CD4-positive, alpha-beta T cell treated with Interleukin-10 for 1 hour (primary cell): ENCODE measurements at places on chromosomes 6 and 20.
A peak's percentile ranks its signal among the peaks of the same experiment; 100 is the strongest.

GRCh38 chr6:138498629-138499302, 528 bp downstream of the NHSL1 start:
- no peak for DNase-seq

DNA sequence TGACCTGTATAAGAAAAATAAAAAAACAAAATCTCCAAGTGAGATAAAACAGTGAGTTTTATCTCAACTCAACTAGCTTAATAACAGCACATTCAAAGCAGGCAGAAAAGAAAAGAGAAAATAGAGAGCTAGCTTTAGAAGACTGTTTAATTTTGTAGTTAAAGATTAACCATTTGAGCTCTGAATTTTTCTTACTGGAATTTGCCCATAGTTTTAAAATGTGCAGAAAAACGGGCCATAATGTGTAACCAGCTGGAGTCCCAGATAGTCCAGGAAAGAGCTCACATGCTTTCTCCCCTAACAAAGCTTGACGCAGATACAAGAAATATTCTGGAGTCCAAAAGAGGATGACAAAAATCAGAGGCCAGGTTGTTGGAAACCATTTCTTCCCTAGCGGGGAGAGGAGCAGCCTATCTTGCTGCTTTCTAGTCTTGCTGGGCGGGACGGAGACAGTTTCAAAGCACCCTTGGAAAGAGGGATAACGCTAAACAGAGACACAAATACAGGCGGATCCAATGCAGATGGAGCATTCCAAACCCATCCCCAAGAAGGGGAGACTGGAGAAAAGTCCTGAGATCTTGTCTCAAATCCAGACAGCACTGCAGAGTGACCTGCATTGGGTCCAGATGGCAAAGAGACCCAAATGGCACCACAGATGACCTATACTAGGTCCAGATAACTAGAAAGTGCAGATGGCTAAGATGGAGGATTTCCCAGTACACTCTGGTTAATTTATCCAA, 16.1 kb downstream of the TTK start:
- DNase-seq: no peak

- no peak for DNase-seq
Observed at GRCh38 chr20:47480705-47481104, 21.0 kb upstream of the NCOA3 start.

DNA sequence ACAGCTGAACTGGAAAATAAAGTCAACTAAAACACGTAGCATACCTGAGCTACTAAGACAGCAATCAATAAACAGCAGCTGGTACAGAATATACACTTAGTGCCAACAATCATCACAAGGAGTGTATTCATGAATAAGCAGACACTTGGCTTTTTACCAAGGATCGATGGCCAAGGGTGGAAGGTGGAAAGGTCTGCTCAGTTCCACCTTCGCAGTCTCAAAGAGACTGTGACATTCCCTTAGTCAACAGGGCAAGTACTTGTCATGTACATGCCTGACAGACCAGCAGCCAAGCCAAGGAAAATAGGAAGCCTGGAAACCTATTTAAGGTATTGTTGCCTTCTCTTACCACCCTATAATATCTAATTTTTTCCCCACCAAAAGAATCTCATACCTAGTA, 21.4 kb downstream of the HBS1L start:
- DNase-seq: no peak

GRCh38 chr20:23477223-23477622, 13.7 kb upstream of the CST8 start:
- no peak for DNase-seq

GRCh38 chr6:29994826-29995225, 52.5 kb downstream of the HLA-A start:
- DNase-seq: no peak

GRCh38 chr20:5173751-5174150, 46.9 kb downstream of the CDS2 start:
- no peak for DNase-seq

DNA sequence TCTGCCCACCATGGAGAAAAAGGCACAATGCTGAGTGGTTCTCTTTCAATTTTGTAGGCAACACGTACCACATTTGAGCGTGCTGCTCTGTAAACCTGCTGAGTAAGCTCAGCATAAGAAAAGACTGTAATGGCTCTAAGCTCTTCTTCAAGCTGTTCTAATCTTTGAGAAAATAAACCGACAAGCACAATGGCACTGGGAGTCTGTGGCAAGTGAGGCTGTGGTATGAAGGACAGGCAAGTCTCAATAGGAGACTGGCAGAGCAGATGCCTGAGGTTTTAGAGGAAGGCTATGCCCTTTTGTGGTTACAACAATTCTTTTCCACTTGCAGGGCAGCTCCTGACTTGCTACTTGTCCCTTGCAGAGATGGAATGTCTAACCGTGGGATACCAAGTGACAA, 136.7 kb upstream of the EXOC2 start:
- no peak for DNase-seq

- no peak for DNase-seq
Observed at GRCh38 chr6:145247692-145248419, 487.5 kb downstream of the EPM2A start.

- DNase-seq: no peak
Observed at GRCh38 chr20:23106271-23106851, 20.2 kb upstream of the CD93 start.

GRCh38 chr6:169625376-169625775, 76.5 kb downstream of the WDR27 start:
- no peak for DNase-seq

DNA sequence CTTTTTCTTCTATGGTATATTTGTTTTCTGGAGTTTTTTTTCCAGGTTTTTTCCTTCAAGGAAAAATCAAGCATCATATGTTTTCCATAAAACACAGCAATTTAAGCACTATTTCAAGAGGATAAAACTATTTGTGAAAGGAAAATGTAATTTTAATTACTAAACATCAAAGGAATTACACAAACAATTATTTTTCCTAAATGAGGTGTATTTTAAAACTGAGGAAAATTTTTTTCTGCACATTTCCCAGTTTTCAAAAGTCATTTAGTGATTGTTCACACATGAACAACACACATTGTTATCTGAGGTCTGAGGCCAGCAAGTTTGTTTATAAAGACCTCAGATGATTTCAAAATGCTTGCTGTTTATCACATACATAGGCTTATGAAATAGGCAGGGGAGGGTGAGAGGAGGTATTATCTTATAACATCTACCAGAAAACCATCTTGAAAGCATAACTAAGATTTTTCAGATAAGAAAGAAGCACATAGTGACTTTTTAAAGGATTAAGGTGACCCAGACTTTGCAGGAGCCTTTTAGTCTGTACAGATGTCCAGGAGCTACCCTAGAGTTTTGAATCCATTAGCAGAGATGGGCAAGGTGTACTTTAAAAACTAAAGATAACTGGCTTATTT, 381.6 kb downstream of the GJA1 start:
- DNase-seq: no peak

GRCh38 chr6:160996131-160996601, 4.6 kb downstream of the MAP3K4 start:
- DNase-seq: no peak

- DNase-seq: no peak
Observed at GRCh38 chr6:22383016-22383415, 86.2 kb upstream of the PRL start.

DNA sequence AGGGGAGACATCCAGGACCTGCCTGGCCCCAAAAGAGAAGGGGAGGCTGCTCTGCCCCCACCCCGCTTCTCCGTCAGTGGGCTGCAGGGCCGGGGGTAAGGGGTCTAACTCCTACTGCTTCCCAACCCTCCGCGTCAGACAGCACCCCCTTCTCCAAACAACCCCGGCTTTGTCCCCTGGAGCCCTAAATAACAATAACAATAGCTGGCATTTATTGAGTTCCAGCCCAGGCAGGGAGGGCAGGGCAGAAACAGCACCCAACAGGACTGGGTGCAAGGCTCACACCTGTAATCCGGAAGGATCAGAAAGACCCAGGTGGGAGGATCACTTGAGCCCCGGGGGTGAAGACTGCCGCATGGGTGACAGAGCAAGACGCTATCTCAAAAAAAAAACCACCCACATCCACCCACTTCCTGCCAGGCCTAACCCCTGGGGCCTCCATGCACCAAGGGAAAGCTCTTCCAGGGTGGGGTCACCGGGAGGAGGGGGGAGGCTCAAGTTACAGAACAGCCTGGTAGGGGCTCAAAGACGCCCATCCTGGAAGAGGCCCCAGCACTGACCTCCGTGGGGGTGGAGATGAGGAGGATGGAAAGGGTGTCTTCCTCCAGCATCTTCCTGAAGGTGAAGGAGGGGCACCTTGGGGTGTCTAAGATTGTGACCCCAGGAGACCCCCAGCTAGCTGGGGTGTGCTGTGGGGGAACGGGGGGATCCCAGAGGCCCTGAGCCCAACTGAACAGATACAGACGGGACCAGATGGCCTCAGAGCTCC, 1.3 kb upstream of the FNDC11 start:
- DNase-seq: peak; percentile 73

- DNase-seq: no peak
Observed at GRCh38 chr20:44142413-44142812, 44.6 kb downstream of the JPH2 start.

GRCh38 chr6:51613558-51613957, 473.9 kb downstream of the PKHD1 start:
- DNase-seq: no peak

GRCh38 chr20:21510414-21511384, 3.2 kb downstream of the NKX2-2 start:
- no peak for DNase-seq

DNA sequence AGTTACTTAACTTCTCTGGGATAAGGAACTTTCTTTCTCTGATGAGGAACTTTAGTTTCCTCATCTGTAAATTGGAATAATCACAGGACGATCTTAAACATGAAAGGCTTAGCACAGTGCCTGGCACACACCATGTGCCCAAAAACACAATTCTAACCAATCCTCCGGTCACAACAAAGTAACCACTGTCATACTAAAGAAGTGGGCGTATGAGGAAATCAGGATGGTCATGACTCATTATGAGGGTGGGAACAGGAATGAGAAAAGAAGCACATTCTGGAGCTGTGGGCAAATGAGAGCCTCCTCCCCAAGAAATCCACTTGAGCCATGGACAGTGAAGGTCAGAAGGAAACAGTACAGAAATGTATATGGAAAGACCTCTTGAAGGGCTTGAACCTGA, 82.9 kb downstream of the LRFN2 start:
- no peak for DNase-seq

GRCh38 chr6:7684076-7684475, 41.8 kb upstream of the BMP6 start:
- DNase-seq: no peak

DNA sequence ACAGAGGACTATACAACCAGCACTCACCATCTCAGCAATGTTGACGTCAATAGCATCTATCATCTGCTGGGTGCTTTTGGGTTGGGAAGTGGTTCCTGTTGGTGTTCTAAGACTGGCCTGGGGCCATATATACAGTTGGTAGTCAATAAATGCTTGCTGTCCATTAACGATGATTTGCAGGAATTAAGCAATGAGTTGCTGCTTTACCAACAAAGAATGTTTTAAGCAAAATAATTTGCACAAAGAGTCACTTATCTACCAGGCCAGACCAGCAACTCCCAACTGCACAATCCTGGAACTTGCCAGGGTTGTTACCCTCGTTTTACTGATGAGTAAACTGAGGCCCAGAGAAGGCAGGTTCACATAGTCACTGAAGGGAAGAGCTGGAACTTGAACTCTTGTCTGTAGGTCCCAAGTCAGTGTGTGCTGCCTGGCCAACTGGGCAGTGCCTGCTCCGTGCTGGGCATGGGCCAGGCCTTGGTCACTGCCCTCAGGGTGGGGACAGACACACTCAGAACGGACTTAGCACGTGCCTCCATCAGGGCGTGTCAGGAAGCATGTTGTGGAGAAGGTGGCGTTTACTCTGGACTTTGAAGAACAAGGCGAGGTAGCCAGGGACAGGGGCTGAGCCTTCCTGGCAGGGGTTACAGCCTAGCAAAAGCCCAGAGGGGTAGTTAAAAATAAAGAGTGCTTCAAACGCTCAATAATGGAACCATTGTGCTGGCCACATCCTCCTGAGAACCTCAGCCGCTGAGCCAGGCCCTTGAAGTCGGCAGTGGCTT, 2.5 kb upstream of the SRC start:
- DNase-seq: no peak

DNA sequence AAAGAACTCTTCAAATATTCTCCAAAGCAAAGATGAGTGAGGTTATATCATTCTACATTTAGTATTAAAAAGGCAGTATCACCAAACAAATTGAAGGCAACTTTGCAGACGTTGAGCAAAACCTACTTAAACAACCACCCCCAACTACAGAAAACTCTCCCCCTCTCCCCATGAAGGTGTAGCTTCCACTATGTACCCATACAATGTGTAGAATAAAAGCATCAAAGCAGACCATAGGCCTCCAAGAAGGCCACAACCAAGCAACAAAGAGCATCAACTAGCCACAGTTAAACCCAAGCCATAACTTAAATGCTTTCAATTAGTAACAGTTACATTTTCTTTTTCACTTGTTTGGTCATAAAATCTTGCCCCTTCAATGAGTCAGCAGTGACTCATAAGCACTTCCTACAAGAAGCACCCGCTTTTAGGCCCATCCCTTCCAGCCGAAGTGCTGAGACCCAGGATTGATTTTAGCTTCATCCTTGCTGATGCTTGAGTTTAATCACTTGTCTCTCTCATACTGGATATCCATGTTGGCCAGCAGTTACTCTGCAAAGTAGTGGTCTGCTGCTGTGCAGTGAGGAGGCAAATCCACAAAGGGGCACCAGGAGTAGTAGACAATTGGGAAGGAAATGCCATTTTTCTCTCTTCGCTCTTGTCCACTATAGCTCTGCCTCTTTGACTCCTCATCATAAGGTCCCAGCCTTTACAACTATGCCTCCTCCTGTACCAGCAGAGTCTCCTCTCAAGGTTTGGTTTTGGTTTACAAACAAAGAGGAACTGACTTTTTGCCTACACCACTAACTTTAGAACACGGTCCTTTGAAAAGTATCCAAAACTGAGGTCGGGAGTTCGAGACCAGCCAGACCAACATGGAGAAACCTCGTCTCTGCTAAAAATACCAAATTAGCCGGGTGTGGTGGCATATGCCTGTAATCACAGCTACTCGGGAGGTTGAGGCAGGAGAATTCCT, 8.4 kb upstream of the NUP153 start:
- DNase-seq: no peak

DNA sequence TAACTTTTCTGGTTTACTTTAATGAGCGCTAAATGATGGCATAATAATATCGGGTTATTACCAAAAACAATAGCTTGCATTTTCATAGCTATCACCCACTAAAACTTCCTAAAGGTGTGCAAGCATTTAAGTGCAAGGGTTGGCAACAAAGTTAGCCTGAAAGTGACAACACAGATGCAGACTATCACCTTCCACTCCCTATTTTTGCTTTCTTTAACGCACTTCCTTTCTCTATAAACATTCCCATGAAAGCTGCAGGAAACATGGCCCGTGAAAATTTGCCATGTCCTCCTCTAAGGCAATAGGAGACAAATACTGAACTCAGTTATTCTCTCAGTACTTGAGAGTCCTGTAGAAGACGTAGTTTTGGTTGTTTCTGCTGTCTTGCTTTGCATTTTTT, 2.7 kb downstream of the MYCT1 start:
- no peak for DNase-seq

DNA sequence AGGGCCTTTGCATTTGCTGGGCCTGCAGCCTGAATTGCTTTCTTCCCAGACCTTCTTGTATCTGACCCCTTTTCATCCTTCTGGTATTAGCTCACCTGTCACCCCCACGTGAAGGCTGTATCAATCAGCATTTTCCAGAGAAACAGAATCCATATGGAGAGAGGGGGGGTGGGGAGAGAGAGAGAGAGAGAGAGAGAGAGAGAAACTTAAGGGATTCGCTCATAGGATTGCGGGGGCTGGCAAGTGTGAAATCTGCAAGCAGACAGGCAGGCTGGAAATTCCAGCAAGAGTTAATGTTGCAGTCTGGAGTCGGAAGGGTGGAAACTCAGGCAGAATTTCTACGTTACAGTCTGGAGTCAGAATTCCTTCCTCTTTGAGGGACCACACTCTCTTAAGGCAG, 410.7 kb upstream of the SULF2 start:
- no peak for DNase-seq

- no peak for DNase-seq
Observed at GRCh38 chr20:60306105-60306504, 347.9 kb downstream of the CDH26 start.
